ENCODE measurements at places on chromosomes 6 and 20. TPM values are rescaled to one million over a fixed set of nuclear protein-coding genes. Genes with fewer than 3 reads are reported as not detected.

PYGB gene
- total RNA-seq, result 33.5 TPM

GINS1 gene
- 33.8 TPM for total RNA-seq

DNA sequence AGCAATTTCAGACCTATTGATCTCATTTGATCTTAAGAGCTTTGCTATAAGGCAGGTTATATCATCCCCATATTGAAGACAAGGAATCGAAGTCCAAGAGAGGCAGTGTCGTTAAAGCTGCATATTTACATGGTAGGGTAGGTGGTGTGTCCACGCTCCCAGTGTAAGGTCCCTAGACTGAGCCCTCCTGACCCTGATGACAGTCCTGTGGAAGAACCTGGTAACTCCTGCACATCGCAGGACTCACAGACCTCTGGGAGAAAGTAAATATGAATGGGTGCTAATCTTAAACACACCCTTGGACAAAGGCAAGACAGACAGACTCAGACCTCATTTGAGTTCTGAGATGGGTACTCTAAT, 602 bp upstream of the HLA-DPB1 start:
- peak; percentile 38 for DNase-seq

DNA sequence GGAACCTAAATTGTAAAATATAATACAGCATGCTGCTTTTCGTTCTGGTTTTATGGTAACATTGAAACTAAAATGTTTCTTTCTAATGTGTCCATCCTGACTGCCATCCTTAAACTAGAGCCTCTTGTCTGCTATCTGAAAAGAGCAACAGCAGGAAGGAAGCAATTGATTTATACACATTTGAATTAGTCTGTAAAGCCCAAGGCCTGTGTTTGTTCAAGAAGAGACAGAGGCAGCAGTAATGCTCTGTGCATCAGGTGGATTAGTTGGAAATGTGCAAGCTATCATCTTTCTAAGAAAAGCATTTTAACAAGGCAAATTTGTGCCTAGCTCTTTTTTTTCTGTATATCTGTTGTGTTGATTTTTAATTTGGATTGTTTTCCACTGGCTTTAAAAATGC, 128.6 kb downstream of the SCAF8 start:
- no peak for DNase-seq
